ENCODE measurements at places on chromosomes 5 and 9. TPM values are rescaled to one million over a fixed set of nuclear protein-coding genes. Genes with fewer than 3 reads are reported as not detected.

The CDH6 gene
- 232 TPM for total RNA-seq

The SLC6A7 gene
- total RNA-seq: not detected

The OXCT1 gene
- 24.7 TPM for total RNA-seq

The MARCOL gene
- total RNA-seq: not detected

The FEM1C gene
- 21.5 TPM for total RNA-seq

The LHFPL2 gene
- total RNA-seq: 11.3 TPM

The MOB3B gene
- under 0.01 TPM for total RNA-seq

The OBP2B gene
- not detected for total RNA-seq

The SERF1B gene
- total RNA-seq: 10.4 TPM

The PLAC8L1 gene
- total RNA-seq: not detected

The TMEM38B gene
- 12.5 TPM for total RNA-seq

The DROSHA gene
- 36.4 TPM for total RNA-seq

The C5orf15 gene
- 35.1 TPM for total RNA-seq

The NR6A1 gene
- 0.36 TPM for total RNA-seq

The HNRNPK gene
- 601 TPM for total RNA-seq

GRCh38 chr9:137606734-137607138 lies 1.2 kb downstream of the ARRDC1 start:
- no peak for DNase-seq

DNA sequence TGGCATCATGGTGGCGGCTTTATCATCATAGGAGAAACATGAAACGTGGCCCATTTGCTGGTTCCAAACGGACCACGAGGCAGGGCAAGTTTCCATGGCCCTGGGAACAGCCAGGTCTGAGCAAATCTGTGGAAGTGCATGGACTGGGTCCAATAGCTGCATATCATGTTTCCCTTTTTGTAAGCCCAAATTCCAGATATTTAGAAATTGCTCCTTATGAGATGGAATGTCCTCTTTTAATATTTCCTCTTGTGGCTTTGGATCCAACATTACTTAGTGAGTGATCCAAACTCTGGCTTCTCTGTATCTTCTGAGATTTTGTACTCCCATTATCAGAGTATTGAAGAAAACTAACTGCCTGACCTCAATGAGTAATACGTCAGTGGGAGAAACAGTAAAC lies 79.8 kb upstream of the FBXL7 start:
- no peak for DNase-seq

DNA sequence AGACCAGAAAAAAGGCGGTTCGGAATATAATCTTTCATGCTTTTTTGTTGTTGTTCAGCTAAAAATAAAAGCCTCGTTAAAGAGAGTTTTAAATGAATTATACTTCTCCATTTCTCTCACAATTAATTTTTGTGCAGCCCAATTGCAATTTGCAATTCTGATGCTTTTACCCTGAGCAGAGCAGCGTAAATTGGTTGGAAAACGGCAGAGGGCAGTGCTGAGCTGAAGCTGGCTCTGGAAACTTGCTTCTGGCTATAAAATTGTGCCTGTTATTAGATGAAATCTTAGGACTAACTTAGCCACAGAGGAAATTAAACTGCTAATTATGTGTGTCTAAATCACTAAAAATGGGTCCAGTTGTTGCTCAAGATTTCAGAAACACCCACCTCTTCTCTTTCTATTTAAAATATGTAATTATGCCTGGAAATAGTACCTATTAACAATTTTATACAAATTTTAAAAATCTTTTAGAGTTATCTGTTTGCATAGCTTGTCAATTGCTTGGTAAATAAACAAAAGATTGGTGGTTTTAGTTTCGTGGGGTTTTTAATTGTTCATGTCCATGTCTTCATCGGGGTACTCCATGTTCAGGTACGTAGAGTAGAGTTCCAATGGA lies 441.8 kb upstream of the TLE4 start:
- DNase-seq: peak; percentile 67

DNA sequence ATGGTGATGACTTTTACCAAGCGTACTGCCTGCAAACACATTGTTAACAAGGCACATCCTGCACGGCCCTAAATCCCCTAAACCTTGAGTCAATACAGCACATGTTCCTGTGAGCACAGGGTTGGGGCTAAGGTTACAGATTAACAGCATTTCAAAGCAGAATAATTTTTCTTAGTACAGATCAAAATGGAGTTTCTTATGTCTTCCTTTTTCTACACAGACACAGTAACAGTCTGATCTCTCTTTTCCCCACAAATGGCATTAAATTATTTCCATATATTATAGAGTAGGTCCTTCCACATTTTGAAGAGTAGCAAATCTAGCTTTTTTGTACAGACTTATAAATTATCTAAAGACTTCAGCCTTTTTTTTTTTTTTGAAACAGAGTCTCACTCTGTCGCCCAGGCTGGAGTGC lies 1.6 kb upstream of the TMEM141 start:
- DNase-seq: no peak

DNA sequence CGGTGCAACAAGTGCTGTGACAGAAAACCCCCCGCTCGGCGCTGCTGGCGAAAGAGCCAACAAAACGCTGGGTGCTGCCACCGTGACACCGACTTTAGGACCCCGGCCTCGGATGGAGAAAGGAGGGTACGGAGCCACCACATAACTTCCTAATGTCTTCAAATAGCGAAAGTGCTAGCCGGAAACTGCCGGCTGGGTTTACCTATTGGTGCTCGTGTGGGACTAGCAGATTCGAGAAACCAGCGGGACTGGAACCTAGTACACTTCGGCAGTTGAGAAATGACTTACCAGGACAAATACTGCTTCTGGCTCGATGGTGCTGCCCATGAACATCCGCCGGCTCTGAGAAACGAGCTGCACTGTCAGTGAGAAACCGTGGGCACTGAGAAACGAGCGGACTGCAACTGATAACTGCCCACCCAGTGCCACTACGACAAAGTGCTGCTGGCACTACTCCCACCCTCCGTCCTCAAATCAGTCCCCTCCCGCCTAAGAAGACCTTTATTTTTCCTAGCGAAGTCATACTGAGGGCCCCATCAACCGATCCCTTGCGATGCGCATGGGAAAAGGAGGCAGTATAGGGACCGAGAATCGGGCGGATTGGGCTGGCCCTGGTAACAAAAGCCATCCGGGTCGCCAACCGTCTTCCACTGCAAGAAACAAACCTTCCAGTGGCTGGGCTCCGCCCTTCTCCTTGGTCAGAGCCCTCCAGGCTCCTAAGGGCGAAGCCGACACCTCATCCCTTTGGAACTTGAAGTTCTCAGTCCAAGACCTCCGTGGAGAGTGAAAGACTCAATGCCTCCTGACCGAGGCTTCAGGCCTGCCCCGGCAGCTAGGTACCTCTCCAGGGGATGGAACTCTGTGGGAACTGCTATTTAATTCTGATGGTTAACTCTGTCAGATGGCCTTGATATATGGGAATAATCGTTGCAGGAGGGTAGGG lies 27.0 kb upstream of the ANXA2R start:
- peak; percentile 91 for DNase-seq

- no peak for DNase-seq
Measured at GRCh38 chr9:20870115-20870514, 161.3 kb downstream of the HACD4 start.

DNA sequence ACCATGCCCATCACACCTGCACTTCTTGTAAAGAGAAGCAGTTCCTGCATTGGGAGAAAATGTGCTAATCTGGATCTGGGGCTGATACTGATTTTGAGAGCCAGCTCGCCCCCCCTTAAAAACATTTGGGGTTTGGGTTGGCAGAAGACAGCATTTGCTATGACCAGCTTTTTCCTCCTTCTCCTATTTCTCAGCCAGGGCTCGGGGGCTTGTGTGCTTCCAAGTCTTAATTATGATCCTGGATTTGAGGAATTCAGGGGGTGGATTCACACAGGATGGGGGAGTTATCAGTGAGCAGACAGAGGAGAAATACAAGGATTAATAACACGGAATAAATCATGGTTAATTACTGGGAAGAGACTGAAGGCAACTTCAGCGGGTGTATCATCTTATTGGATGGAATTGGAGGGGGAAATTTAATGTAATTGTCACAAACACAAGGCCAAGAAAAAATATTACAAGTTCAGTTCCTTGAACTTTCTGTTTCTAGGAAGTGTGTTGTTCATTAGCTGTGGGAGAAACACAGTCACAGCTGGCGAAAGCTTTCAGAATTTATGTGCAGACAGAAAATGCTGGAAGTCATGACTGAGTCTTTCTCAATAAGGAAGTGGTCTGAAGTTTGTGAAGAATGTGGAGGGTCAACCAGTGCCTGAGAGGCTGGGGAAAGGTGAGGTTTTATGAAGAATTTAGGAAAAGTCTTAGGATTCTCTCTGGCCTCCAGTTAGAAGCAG lies 15.3 kb downstream of the C9orf152 start:
- peak; percentile 78 for DNase-seq

GRCh38 chr9:133952598-133953550 lies 39.2 kb downstream of the VAV2 start:
- DNase-seq: no peak

- DNase-seq: no peak
Measured at GRCh38 chr5:57311251-57311650, 137.4 kb downstream of the GPBP1 start.

DNA sequence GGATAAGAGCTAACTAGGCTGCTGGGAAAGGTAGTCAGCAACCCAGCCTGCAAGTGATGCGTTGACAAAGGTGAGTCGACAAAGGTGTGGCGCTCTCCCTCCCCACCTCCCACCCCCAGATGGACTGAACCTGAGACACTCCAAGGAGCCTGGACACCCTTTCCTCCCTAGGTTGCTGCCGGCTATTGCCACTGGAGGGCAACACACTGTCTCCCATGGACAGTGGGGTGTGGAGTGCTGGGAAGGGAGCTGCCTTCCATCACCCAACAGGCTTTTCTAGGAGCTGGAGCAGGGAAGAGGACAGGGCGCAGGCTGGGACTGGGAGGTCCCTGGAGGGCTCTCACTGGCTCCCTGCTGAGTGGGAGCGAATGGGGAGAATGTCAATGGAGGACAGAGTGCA lies 75.4 kb upstream of the ARAP3 start:
- DNase-seq: peak; percentile 41

GRCh38 chr5:88890070-88890781 lies 7.2 kb upstream of the MEF2C start:
- no peak for DNase-seq

- DNase-seq: no peak
Measured at GRCh38 chr9:132957805-132958204, 13.4 kb upstream of the TSC1 start.

DNA sequence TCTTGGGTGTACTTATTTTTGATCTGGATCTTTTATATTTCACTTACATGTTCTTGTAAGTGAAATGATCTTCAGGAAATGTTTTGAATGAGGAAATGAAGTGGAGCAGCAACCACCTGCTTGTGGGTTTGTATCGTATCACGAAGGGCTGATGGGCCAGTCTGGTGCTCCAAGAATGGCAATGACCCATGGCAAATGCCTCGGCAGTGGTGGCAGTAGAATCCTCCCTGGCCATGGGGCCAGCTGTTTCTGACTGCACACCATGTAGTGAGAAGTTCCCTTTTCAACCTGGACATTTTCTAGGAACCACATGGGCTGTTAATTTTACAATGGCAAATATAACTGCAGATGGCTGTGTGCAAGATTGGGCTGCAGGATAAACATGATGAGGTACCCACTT lies 29.9 kb downstream of the MAT2B start:
- DNase-seq: no peak

DNA sequence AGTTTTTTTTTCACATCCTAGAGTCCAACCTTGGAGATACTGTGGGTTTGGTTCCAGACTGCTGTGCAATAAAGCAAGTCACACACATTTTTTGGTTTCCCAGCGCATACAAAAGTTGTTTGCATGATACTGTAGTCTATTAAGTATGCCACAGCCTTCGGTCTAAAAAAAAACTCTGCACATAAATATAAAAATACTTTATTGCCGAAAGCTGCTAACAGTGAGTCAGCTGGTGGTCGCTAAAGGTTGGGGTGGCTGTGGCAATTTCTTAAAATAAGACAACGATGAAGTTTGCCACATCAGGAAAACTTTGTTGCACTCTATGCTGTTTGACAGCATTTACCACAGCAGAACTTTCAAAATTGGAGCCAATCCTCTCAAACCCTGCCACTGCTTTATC lies 37.4 kb downstream of the UBQLN1 start:
- no peak for DNase-seq

- DNase-seq: peak; percentile 85
Measured at GRCh38 chr9:135898634-135899407, 8.5 kb downstream of the CAMSAP1 start.

DNA sequence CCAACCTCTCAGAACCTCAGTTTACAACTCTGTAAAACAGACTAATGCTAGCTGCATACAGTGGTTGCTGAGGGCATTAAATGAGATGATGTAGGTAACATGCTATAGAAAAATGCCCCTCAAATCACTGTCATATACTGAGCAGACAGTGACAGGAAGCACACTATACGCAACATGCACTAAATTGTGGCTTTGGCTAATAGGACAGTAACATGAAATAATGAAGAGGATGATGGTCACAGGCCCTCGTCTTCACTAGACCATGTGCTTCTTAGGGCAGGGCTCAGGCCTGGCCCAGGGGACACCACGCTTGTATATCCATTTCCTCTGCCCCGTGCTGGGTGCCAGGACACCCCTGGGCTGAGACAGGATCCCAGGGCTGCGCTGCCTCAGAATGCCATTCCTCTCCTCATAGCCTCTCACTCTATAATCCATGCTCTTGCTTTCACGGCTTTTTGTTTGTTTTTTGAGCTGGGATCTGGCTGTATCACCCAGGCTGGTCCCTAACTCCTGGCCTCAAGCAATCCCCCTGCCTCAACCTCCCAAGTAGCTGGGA lies 18.9 kb downstream of the CSF1R start:
- no peak for DNase-seq

GRCh38 chr5:66634601-66635000 lies 38.4 kb downstream of the MAST4 start:
- DNase-seq: no peak

DNA sequence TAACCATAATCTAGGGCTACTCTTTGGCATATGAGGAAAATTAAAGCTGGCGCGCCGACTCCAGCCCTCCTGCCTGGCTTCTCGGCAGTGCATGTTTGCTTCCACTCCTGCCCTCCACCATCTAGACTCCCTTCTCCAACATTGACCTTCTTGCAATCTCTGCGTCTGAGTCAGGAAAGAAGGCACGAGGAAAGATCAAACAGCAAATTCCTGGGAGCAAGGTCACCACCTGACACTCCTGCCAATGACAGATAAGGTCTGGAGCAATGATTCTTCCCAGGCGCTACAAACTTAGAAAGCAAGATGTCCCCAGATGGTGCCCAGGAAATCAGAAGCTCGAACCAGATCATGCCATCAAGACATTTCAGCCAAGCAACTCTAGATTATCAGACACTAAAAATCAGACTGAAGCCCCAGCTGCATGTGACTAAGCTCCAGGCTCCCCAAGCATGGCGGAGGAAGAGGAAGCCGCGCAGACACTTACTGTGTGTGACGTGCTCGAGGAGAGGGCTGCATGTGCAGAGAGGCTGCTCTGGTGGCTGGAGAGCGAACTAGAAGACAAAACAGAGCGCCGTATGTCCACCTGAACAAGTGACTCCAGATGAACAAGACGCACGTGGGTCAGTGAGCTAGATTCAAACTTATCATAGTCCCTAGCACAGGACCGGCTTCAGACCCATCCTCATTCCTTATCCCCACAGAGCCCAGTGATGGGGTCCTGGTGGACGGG lies 115.3 kb downstream of the UBE2R2 start:
- no peak for DNase-seq

GRCh38 chr9:108671794-108672193 lies 184.0 kb downstream of the ACTL7B start:
- DNase-seq: peak; percentile 6
